ENCODE measurements at places on chromosomes 7 and 10. TPM values are rescaled to one million over a fixed set of nuclear protein-coding genes. Genes with fewer than 3 reads are reported as not detected.

ANKRD30A gene
- not detected for total RNA-seq

CD36 gene
- not detected for total RNA-seq

RPEL1 gene
- not detected for total RNA-seq

CALHM1 gene
- not detected for total RNA-seq

DNA sequence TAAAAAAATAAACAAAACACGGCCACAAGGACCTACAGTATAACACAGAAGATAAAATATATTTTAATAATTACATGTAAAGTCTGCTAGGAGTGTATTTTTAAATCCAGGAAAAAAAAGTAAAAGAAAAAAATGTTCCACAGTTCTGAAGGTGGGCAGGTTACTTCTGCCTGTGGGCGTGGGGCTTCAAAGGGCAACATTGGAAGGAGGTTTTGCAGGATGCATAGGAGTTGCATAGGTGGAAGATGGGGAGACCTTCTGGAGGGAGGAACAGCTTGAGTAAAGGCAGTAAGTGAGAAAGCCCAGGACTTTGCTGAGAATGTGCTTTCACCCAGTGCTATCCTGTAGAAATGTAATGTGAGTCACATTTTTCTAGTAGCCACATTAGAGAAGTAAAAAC is 37.5 kb upstream of the PLXNA4 start:
- no peak overlapping the region for H3K27ac ChIP-seq
- no peak for DNase-seq
- peaks cover 2% of the 10 kb centered on the region for H3K27me3 ChIP-seq
- H3K4me1 ChIP-seq: no peaks in the 10 kb centered on the region
- no peak overlapping the region for H3K4me3 ChIP-seq

- no peak for DNase-seq
- H3K4me3 ChIP-seq: no peak overlapping the region
- no peak overlapping the region for H3K27ac ChIP-seq
- H3K4me1 ChIP-seq: no peaks in the 10 kb centered on the region
- H3K36me3 ChIP-seq: no peaks in the 10 kb centered on the region
- H3K27me3 ChIP-seq: no peaks in the 10 kb centered on the region
Observed at GRCh38 chr10:1870491-1870890, 133.2 kb upstream of the ADARB2 start.

All from activated CD8-positive, alpha-beta T cell treated with anti-CD3 and anti-CD28 coated beads for 36 hours (primary cell).